ENCODE measurements at places on chromosomes 11 and 22.
A peak's percentile ranks its signal among the peaks of the same experiment; 100 is the strongest.

GRCh38 chr11:123318623-123319022 is 111.4 kb upstream of the GRAMD1B start:
- DNase-seq = no peak

DNA sequence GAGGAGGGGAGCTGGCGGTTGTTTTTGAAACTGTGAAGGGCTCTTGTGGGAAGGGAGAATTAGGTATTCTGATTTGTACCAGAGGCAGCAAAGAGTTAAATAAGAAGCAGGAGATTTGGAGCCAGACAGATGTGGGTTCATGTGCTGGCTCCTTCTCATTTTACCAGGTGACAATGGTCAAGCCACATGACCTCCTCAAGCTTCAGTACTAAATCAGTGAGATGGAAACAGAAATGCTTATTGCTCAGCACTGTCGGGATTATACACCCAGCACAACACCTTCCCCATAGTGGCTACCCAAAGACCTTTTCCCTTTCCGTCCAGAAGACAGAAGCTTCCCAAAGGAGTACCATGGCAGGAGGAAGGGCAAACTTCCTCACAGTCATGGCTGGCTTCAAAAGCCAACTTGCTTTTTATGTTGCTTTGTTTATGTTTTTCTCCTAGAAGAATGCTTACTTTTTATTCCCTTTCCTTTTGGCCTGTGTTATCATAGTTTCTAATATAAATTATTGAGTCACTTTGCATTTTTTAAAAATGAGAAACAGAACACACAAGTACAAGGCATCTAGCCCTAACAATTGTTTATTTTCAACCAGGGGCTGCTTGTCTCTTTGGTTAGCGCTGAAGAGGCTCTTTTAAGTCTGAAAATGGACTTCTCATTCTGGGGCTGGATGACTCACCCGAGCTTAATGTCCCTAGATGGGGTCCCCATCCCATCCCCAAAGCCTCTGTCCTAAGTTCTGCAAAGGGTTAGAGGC is 181.5 kb upstream of the ZBED5 start:
- no peak for DNase-seq

GRCh38 chr11:113338730-113339129 is 24.3 kb downstream of the TTC12 start:
- DNase-seq = no peak

DNA sequence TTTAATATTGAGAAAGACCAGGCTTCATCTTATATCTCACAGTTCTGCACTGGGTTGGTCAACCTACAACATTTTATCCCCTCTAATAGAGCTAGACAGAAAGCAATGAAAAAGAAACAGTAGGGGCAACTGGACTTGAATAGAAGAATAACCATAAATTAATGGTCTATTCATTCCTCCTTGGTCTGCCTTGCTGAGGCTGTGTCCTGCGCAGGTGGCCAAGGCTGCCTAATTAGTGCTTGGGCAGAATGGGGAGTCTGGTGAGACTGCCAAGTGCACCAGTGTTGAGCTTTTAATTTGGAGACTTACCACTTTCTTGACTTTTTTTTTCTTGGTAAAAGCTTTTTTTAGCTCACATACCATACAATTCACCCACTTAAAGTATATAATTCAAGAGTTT is 35.0 kb upstream of the SPON1 start:
- DNase-seq = peak; percentile 48

- DNase-seq = no peak
Measured at GRCh38 chr11:76238551-76238950, 32.2 kb upstream of the WNT11 start.

- no peak for DNase-seq
Measured at GRCh38 chr22:48881326-48881980, 946.2 kb downstream of the BRD1 start.
